Stimulated activated CD4-positive, alpha-beta T cell treated with anti-CD3 and anti-CD28 coated beads, TNF-alpha, amount 100 ng/mL, for 4 hours (primary cell): ENCODE measurements at places on chromosomes 5 and 9.

- no peak for DNase-seq
Observed at GRCh38 chr5:75532190-75532589, 20.5 kb downstream of the POLK start.

DNA sequence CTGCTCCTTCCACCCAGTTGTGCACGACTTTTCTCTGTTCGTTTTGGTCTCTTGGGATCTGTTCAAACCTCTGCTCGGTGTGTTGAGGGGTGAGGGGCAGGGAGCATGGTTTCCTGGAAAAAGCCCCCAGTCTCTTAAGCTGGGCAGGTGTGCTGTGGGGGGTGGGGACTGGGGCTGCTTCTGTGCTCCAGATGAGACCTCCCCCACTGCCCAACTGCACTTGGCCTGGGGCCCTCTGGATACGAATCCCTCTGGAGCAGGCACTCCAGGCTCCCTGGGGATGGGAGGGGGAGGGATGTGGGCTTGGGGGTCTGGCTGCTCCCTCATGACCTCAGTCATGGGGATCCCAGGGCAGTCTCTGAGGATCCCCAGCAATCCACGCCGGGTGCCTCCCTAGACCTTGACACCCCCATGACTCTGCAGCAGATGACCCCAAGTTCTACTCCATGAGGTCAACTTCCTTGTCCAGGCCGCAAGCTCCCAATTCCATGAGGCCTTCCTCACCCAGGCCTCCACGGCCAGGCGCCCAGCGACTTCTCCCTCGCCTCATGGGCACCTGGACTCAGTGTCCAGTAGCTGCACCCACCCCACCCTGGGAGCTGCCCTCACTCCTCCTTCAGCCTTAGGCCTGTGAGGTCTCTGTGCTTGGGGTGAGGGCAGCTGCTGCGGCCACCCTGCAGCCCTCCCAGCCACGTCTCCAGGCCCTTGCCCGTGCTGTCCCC is 5.9 kb upstream of the AHRR start:
- DNase-seq, result no peak

DNA sequence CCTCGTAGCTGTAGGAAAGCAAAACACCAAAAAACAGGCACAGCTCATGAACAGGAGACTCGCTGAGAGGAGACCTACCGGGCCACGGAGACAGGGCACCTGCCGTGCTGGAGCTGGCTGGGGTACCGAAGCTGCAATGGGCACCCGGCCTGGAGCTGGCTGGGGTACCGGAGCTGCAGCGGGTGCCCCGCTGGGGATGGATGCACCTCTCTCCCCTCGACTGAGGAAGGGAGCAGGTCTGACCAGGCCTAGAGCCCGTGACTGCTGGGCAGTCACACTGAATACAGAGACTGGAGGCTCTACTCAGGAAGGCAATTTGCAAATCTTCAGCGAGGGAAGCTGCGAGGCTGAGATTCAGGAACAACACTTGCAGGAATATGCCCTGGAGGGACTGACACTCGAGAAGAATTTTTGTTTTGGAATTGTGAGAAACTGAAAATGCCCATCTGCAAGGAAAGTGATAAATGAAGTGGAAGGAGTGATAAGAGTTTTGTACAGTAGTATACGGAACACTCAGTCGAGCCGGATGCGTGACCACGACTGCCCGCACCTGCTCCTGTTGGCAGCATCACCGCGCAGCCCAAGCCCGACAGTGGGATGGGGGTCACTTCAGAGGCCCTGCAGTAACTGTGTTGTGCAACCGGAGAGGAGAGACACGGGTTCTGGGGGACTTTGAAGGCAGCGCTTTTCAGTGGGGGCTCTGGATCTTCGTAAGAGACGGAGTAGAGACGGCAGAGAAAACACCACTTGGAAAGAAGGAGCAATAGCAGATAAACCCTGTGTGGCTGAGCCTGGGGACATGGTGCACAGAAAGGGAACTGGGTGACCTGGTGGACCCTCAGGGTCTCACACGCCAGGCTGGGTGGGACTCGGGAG is 27.9 kb upstream of the LPCAT1 start:
- no peak for DNase-seq

GRCh38 chr9:14205463-14205862 is 108.5 kb downstream of the NFIB start:
- DNase-seq, result no peak

DNA sequence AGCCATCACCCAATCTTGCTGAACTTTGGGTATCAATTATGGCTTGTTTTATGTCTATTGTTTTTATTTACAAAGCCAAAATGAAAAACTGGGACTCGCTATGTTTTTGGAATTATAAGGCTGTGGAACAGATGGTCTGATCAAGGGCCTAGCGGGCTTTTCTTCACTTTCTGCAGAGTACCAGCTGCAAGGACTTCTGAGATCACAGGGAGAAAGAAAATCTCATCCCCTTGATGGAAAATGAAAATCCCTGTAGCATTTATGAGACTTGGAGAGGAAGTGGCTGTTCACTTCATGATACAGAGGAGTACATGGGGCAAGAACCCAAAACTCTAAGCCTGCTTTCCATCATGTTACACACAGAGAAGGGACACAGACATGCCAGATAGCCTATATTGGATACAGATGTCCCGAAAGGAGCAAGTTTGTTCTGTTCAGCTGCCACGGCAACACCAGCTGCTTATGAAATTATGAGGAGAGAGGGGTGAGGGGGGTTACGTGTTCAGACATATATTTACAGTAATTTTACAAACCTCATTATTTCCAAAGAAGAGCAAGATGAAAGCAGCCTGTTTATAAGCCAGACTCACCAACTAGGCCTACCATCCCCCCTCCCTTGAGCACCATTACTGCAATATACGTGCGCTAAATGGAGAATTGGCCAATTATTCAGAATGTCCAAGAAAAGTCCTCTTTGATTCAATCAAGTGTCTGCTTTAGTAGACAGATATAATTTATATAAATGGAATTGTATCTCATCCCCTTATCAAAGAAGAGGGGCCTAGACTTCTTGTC is 220.0 kb downstream of the MARCHF11 start:
- no peak for DNase-seq

DNA sequence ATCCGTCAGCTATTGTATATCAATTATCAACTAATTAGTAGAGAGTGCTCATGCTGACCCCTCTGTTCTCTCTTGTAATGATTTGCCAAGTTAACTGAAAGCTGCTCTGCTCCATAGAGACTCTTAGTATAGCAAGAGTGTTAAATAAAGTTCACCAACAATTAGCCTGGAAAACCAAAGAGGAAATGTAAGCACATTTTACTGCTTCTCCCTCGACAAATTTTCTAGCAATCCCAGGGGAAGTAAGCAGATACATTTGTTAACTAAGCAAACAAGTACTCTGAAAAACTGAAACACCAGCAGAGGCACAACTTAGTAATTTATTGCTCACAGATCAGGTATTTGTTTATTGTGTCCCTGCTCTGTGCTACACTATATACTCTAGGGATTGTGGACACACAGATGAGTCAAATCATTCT is 162.2 kb downstream of the GLIS3 start:
- no peak for DNase-seq
